Neuronal stem cell (in vitro differentiated cells): ENCODE measurements at places on chromosomes 4 and X.
A peak's percentile ranks its signal among the peaks of the same experiment; 100 is the strongest.

DNA sequence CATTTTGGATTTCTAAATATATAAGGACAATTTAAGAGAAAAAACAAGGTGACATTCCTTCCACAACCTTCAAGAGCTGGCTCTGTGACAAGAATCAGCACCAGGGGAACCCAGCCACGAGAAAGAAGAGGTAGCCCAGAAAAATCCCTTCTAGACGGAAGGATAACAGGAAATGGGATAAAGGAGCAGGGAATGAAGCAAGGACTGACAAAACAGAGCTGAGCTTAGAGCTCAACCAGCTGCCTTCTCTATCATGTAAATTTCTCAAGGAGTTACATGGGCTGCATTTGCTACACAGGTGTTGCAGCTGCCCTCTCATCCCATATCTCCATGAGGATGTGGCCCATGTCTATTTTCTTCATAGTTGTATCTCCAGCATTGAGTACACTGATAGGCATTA is 154.2 kb upstream of the PRDX4 start:
- DNase-seq = no peak
- no peaks in the 10 kb centered on the region for H3K27me3 ChIP-seq
- no peak overlapping the region for H3K27ac ChIP-seq
- H3K36me3 ChIP-seq = no peaks in the 10 kb centered on the region
- H3K4me3 ChIP-seq = no peak overlapping the region

DNA sequence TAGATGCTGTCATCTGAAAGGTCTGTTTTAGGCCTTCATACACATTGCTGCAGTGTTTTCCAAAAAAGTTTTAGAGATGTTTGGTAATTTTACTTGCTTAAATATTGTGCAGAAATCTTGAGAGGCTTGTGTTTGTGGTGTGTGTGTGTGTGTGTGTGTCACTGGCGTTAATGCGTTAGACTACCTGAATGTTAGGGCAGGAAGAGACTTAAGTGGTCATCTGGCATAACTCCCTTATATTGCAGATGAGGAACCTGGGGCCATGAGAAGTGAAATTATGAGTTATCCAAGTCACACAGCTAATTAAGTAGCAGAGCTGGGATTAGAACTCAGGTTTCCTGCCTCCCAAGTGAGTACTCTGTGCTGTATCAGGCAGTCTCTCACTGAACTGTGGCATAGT is 1.4 kb downstream of the LSM6 start:
- no peaks in the 10 kb centered on the region for H3K27me3 ChIP-seq
- peaks cover 30% of the 10 kb centered on the region for H3K36me3 ChIP-seq
- DNase-seq = no peak
- H3K4me1 ChIP-seq = peaks cover 4% of the 10 kb centered on the region
- no peak overlapping the region for H3K27ac ChIP-seq

GRCh38 chrX:77749695-77750094 is 36.3 kb downstream of the ATRX start:
- DNase-seq = no peak
- no peak overlapping the region for H3K4me3 ChIP-seq
- no peak overlapping the region for H3K27ac ChIP-seq
- no peaks in the 10 kb centered on the region for H3K4me1 ChIP-seq
- no peaks in the 10 kb centered on the region for H3K36me3 ChIP-seq
- H3K27me3 ChIP-seq = no peaks in the 10 kb centered on the region

- H3K4me1 ChIP-seq = peaks cover 5% of the 10 kb centered on the region
- peaks cover 75% of the 10 kb centered on the region for H3K36me3 ChIP-seq
- no peaks in the 10 kb centered on the region for H3K27me3 ChIP-seq
- no peak overlapping the region for H3K27ac ChIP-seq
- DNase-seq = no peak
Observed at GRCh38 chr4:2485956-2486355, 17.1 kb downstream of the RNF4 start.

- H3K27me3 ChIP-seq = peaks cover 25% of the 10 kb centered on the region
- DNase-seq = no peak
- H3K27ac ChIP-seq = no peak overlapping the region
- no peak overlapping the region for H3K4me3 ChIP-seq
- peaks cover 9% of the 10 kb centered on the region for H3K4me1 ChIP-seq
- H3K36me3 ChIP-seq = peaks cover 2% of the 10 kb centered on the region
Observed at GRCh38 chr4:95193391-95194224, 355.2 kb downstream of the UNC5C start.

- no peaks in the 10 kb centered on the region for H3K36me3 ChIP-seq
- no peaks in the 10 kb centered on the region for H3K27me3 ChIP-seq
Observed at GRCh38 chr4:184335520-184335919, 117.8 kb upstream of the ENPP6 start.

GRCh38 chr4:8864912-8865680 is 6.5 kb downstream of the HMX1 start:
- DNase-seq = no peak
- no peak overlapping the region for H3K4me3 ChIP-seq
- H3K27ac ChIP-seq = no peak overlapping the region

DNA sequence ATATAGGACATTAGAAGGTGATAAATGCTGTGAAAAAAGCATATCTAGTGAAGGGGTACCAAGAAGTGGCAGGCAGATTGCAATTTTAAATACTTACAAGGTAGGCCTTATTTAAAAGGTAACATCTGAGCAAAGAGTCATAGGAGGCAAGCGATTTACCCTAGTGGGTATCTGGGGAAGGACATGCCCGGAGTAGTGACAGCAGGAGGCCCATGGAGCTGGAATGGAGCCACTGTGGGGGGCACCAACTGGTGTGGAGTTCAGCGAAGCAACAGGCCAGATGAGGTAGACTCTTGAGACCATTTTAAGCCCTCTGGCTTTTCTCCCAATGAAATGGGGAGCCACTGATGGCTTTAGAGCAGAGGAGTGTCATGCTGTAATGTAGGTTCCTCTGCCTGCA is 37.3 kb downstream of the SEC24D start:
- H3K4me1 ChIP-seq = no peaks in the 10 kb centered on the region
- no peaks in the 10 kb centered on the region for H3K27me3 ChIP-seq
- peaks cover 10% of the 10 kb centered on the region for H3K36me3 ChIP-seq
- H3K27ac ChIP-seq = no peak overlapping the region
- H3K4me3 ChIP-seq = no peak overlapping the region

DNA sequence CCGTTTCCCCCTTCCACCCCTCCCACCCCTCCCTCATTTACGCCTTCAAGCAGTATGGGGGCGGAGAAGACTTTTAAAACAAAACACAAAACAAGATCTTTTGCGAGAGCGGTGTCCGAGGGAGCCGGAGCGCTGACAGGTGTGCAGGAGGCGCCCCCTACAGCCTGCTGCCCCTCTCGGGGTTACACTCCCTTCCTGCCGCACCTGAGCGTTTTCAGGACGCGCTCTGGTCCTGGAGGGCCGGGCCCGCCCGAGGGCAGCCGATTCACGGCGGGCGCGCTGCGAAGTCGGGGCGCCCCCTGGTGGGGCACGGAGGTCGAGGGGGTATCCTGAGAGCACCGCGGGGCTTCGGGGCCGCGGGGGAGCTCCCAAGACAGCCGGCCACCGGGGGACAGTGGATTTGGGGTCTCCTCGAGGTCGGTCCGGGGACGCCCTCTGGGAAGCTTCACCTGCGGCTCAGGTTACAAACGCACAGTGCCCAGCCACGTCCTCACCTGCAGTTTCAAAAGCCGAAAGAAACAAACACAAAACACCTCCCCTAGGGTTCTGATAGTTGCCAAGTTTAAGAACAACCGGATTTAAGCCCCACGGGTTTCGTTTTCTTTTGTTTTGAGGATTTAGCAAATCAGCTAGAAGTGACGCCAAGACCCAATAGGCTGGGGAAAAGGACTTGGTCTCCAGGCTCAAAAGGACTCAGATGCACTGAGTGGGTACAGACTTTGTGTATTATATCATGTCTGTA is 8.0 kb upstream of the NEUROG2 start:
- H3K36me3 ChIP-seq = no peaks in the 10 kb centered on the region
- no peak overlapping the region for H3K4me3 ChIP-seq
- H3K4me1 ChIP-seq = peaks cover 18% of the 10 kb centered on the region
- DNase-seq = peak; percentile 72

DNA sequence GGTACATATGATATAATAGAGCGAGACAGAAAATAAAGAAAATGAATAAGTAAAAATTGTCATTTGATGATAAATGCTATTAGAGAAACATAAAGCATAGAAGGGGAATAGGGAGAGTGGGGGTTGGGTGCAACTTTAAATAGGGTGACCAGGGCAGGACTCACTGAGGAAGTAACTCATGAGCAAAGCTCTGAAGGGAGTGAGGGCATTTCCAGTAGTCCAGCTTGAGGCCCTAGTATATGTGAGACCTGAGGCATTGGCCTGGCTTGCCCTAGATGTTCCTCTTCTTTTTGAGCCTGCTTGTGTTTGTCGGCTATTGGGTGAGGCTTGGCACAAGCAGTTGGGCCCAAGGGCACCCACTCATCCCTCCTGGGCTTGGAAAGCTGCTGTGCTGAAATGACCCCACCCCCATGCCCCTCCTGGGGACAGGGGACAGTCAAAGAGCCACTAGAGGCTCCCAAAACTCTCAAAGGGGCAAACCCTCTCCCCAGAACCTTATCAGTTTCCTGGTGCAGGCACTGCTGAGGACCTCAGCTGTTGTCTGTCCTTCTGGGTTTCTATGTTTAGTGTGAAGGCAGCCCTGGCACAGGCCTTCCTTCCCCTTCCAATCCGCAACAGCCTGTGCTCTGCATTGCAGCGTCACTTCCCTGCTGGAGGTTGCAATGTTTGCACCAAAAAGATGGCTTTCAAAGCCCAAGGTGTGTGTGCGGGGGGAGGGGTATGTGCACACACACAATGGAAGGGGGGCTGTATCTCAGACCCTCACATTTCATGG is 40.1 kb downstream of the APLN start:
- no peak for DNase-seq
- H3K27ac ChIP-seq = no peak overlapping the region
- H3K4me3 ChIP-seq = no peak overlapping the region
- H3K4me1 ChIP-seq = no peaks in the 10 kb centered on the region
- no peaks in the 10 kb centered on the region for H3K27me3 ChIP-seq
- no peaks in the 10 kb centered on the region for H3K36me3 ChIP-seq

GRCh38 chr4:185534866-185535611 is at the start of gene PDLIM3:
TSS of gene PDLIM3 (minus strand) at chr4:185535507. CDS start at chr4:185535434, 73 bp downstream.
- peaks cover 1% of the 10 kb centered on the region for H3K4me1 ChIP-seq
- H3K36me3 ChIP-seq = no peaks in the 10 kb centered on the region
- no peak within 1 kb of the TSS for H3K27ac ChIP-seq

DNA sequence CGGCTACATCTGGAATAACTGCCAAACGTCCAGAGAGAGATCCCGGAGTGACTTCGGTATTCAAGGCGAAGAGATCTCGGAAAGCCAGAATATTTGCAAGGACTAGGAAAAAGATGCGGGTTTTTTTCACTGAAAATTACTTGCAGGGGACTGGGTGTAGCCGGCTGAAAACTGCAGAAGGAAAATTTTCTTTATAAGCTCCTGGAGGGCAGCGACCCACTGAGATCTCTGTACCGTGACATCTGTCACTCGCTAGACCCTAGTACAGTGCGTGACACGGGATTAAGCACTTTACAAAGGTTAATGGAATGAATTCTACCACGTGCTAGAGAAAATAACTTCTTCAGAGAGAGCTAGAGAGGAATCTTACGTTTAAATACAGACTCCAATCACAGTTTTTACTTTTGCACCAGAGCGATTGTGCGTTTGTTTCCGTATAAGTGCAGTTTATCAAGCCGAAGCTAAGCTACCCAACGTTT is 1.1 kb upstream of the LCORL start:
- no peaks in the 10 kb centered on the region for H3K27me3 ChIP-seq
- H3K27ac ChIP-seq = no peak overlapping the region
- no peaks in the 10 kb centered on the region for H3K36me3 ChIP-seq
- peak overlapping the region; percentile 90 for H3K4me3 ChIP-seq
- H3K4me1 ChIP-seq = peaks cover 6% of the 10 kb centered on the region
- no peak for DNase-seq

DNA sequence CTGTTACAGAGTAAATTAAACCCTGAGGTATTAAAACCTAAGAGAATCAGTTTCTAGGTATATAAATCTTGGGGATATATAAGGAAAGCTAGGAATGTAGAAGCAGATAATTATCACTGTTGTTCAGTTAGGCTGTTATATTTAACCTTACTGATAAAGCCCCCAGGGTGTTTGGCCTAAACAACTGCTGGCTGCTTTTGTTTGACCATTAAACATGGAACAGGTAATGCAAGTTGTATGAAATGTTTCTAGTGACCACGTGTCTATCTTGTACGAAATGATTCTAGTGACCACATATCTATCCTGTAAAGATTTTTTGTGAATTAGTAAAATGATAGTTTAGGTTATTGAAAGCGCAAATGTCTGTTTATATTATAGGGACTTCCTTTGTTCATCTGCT is 52.6 kb downstream of the SGMS2 start:
- no peaks in the 10 kb centered on the region for H3K27me3 ChIP-seq
- no peak overlapping the region for H3K4me3 ChIP-seq
- H3K36me3 ChIP-seq = no peaks in the 10 kb centered on the region
- no peak overlapping the region for H3K27ac ChIP-seq
- DNase-seq = no peak
